ENCODE measurements at places on chromosomes 12 and 14.

DNA sequence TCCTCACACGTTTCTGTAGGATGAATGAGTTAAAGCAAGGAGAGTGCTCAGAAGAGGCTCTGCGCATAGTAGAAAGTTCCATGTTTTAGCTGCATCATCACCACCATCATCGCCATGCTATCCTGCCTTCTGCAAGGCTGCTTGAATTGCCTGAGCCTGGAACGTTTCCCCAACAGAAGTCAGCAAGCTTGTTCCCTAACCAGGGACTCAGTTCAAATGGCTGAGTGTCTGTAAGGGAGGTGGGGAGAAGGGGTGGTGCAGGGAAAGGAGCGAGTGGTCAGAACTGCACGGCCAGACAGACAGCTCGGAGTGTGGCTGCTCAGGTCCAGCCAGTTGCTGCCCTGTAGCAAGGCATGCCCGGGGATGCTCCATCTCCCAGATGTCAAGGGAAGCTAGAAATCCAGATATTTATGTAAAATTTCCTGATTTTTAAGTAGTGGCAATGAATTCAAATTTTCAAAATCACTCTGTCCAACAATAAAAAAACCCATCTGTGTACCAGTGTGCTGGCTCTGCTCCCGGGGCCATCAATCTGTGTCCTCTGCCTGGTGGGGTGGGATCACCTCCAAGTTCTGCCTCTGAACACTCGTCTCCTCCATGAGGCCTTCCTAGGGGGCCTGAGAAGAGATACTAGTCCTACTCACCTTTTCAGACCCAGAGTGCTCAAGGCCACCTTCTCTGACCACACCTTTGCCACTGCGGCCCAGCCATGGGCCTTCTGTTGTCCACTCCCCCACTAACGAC, 162.7 kb downstream of the FOXN3 start:
- no peak for DNase-seq

GRCh38 chr12:108173160-108173559, 44.1 kb downstream of the WSCD2 start:
- no peak for DNase-seq

- no peak for DNase-seq
Observed at GRCh38 chr14:74834692-74835392, 41.1 kb downstream of the PROX2 start.

DNA sequence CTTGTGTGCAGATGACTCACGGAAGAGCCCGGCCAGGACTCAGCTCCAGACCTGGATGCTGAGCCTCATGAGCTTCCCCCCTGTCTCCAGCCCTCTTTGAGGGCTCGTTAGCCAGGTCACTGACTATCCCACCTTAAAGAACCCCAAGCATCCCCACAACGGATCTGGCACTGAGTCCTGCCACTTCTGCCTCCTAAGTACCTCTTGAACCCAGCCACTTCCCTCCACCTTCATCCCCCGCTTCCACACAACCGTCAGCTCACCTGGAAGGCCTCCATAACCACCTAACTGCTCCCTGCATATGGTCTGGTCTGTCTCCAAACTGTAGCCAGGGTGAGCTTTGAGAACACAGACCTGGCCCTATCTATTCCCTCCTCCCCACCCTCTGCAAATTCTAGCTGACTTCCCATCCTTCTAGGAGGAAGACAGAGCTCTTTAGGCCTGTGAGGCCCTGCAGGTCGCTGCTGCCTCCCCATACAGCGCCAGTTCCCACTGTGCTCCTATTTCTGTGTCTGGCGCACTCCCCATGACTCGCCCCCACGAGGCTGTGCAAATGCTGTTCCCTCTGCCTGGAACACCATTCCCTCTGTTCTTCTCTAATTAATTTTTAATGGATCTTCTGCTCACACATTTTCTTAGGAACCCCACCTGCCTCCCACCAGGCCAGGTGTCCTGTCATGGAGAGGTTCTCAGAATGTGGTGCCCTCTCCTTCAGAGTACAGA, 2.9 kb upstream of the HSP90AA1 start:
- no peak for DNase-seq

GRCh38 chr14:94089479-94089878, 8.4 kb downstream of the IFI27L1 start:
- DNase-seq = no peak

- DNase-seq = no peak
Observed at GRCh38 chr12:4607056-4607455, 41.8 kb downstream of the AKAP3 start.

DNA sequence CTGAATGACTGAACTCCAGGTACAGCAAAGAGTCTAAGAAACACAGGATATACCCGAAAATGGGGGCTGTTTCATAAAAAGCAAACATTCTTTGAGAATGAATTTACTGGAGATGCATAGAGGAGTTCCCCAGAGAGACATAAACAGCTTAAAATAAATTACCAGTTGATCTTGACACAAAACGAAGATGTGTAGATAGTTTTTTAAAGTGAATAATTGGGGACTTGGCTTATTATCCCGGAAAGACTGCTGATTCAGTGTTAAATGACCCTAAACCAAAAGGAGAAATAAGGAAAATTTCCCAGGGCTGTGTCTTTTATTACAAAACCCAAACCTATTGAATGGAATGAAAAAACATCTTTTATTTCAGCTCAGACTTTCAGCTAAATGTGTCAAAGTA, 1052.8 kb upstream of the TMEM132C start:
- no peak for DNase-seq

DNA sequence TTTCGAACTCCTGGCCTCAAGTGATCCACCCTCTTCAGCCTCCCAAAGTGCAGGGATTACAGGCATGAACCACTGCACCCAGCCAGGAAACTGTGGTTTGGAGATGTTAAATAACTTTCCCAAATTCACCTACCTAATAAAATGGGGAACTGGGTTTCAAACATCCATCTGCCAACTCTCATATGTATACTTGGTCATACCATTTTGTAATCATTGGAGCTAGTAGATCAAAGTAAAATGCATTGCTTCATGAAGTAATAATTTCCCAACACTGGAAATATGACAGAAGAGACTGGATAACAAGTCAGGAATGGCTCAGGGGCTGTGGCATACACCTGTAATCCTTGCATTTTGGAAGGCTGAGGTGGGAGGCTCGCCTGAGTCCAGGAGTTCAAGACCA, 5.3 kb upstream of the HECTD1 start:
- no peak for DNase-seq
